ENCODE measurements at places on chromosomes 7 and 10.

DNA sequence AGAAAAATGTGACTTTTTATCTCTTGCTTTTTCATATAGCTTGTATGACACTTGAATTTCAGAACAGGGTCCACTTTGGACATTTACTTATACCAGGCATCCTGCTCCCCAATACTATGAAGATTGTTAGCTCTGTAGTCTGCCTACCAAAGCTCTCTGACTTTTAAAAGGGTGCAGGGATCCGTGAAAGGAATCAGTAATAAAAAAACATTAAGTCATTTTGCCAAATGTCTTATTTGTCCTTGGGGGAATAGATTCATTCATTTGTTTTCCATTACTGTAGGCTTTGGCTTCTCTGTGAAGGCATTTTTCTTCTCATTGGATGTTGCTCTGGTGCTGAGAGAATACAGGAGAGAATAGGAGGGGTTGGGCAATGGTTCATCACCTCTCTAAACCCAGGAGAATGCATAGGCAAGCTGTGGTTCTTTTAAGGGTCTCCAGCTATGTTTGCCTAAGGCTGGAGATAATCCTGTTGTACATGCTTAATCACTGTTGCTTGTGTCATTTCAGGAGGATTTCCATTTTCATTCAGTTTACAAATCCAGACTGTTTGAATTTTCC lies 103.5 kb downstream of the SRI start:
- no peak for DNase-seq

DNA sequence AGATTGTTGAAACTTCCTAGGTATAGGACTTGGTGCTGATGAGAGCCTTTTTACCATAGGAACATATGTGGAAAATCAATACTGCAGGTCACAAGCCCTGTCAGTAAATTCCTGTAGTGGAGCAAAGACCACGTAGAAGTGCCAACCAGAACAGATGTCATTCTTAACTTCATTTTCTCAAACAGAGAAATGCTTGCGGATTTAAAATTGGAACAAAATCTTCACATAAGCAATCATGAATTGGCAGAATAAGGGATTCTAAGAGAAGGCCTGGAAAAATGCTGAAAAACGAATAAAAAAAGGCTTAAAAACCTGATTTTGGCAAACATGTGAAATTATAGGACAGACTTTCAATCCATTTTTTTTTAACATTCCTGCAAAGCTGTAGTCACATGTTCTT lies 80.8 kb upstream of the SMIM30 start:
- no peak for DNase-seq

- DNase-seq = no peak
Observed at GRCh38 chr7:67875558-67875957, 878.9 kb downstream of the TYW1 start.

DNA sequence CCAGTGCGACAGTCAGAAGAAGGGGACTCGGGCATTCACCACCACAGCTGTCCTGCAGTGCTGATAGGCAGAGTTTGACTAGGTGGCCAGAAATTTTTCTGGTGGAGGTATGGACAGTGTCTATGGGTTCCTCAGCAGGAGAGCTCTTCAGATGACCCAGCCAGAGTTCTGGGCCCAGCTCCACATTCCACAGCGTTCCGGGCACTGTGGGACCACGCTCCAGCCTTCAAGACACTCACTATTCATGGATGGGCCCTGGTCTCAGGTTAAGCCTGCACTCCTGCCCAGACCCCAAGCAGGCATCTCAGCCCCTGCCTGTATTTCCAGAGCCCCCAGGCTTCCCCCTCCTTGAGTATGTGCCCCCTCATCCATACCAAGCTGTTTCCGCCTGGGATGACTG lies 497.0 kb upstream of the FOXK1 start:
- no peak for DNase-seq

DNA sequence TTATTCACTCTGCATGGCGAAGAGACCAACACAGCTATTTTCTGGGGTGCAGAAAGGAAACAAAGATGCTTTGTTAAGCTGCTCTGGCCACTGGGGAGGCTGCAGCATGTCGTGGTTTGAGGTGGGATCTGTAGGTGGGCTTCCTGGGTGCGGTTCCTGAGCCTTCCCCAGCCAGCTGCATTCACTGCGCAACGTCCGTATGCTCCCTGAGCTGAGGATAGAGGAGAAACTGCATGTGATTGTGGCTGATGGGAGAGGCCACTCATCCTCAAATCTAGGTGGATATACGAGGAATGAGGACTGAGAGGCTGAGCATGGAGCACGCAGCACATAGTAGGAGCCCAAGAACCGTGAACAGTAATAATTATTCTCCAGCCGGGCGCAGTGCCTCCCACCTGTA lies 9.9 kb upstream of the DNAAF5 start:
- no peak for DNase-seq

GRCh38 chr10:120738658-120739057 lies 112.5 kb upstream of the WDR11 start:
- no peak for DNase-seq

DNA sequence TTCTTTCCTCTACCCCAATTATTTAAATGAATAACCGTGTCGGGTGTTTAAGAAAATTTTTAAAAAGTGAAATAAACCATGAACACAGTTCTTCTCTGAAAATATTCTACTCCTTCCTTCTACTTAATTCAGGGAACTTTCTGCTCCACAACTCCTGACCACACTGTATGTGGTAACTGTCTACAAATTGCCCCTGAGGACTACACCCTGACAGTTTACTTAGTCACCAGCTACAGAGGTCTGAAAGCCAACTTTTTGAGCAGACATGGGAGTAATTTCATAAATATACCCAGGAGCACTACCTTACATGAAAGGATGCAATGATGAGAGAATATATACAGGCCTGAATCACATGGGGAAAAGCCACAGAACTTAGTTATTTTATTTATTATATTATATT lies 523.2 kb upstream of the SORCS1 start:
- no peak for DNase-seq

- DNase-seq = no peak
Observed at GRCh38 chr10:11901833-11902475, 78.8 kb downstream of the PROSER2 start.

DNA sequence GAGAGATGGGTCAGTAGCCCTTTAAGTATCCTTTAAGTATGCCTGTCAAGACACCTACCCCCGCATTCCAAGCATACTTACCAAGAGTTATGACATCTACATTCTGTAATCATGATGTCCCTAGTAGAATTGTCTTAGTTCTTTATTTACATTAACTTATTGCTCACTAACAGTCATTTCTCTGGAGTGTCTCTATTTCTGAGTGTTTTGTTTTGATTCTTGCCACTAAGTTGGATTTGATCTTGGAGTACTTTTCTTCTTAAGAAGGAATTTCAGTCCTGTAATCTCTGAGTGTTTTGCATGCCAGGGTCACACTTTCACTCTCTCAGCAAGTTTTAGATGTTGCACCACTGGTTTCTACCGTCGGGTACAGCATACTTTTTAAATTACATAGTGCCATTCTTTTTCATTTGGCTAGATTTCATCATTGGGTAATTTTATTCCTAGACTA lies 1053.9 kb downstream of the KCNMA1 start:
- DNase-seq = no peak

GRCh38 chr10:73218431-73219191 lies 28.4 kb downstream of the DNAJC9 start:
- DNase-seq = no peak

- no peak for DNase-seq
Observed at GRCh38 chr7:83105948-83106347, 56.7 kb downstream of the PCLO start.

GRCh38 chr10:132360766-132361447 lies 28.9 kb downstream of the LRRC27 start:
- peak; percentile 26 for DNase-seq

DNA sequence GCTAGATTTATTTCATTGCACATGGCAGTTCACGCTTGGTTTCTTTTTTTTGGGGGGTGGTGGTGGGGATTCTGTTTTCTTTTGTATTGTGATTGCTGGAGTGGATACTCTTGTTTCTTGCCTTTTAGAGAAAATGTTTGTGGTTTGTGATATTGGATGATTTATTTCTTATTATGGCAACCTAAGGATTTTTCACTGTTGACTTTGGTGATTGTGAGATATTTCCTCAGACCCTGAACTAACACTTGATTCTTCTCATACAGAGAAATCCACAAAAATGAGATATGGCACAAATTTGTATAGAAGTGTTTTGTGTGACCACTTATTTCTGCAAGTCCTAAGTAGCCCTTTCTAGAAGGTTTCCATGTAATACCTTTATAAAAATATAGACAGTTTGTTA lies 871.1 kb downstream of the LRMDA start:
- DNase-seq = no peak

DNA sequence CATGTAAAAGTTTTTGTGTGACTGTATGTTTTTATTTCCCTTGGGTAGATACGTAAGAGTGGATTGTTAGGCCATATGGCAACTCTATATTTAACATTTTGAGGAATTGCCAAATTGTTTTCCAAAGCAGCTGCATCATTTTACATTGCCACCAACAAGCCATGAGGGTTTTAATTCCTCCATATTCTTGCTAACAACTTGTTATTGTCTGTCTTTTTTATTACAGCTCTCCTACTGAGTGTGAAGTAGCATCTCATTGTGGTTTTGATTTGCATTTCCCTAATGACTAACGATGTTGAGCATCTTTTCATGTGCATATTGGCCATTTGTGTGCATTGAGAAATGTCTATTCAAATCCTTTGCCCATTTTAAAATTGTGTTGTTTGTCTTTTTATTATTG lies 94.9 kb downstream of the CARD11 start:
- DNase-seq = no peak

- DNase-seq = no peak
Observed at GRCh38 chr7:96663457-96663856, 46.2 kb downstream of the SEM1 start.

- no peak for DNase-seq
Observed at GRCh38 chr10:8360365-8360764, 305.9 kb downstream of the GATA3 start.

DNA sequence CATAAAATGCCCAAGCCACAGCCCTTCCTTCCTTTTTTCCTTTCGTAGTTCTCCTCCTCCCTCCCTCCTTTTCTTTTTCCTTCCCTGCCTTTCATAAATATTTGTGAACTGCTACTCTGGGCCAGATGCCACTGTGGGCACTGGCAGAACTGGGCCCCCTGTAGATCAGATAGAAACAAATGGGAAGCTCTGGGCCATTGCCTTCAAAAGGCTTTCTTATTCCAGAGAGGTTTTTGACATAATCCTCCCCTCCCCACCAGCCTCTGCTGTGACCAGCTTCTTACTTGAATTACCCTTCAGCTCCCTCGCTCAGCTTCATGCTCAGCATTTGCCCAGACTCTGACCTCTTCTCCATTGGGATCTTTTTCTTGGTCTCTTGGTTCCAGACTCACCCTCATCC lies 886.8 kb downstream of the LRMDA start:
- DNase-seq = no peak

DNA sequence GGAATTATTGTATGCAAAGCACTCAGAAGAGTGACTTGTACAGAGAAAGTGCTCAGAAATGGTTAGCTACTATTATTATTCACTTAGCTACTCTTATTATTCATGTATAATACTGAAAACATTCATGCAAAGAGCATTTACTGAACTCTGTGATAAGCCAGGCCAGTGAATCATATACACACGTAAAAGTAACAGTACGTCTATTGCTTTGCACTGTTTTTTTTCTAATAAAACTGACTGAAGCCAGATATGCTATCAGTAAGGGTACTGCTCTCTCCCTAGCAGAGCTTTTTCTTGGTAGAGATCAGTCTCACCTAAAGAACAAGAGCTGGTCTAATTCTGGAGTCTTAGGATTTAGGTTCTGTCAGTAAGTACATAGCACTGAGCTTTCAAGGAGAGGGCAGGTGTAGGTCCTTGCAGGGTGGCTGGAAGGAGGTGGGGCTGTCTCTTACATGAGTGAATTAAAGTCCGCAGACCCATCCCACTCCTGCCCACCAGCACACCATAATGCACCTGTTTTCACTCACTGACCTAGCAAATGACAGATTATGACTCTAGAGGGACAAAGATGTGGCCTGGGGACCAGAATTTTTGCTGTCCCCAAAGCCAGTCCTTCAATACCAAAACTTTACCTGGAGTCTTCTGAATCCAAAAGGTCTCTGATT lies 145.9 kb downstream of the ARID5B start:
- DNase-seq = no peak

DNA sequence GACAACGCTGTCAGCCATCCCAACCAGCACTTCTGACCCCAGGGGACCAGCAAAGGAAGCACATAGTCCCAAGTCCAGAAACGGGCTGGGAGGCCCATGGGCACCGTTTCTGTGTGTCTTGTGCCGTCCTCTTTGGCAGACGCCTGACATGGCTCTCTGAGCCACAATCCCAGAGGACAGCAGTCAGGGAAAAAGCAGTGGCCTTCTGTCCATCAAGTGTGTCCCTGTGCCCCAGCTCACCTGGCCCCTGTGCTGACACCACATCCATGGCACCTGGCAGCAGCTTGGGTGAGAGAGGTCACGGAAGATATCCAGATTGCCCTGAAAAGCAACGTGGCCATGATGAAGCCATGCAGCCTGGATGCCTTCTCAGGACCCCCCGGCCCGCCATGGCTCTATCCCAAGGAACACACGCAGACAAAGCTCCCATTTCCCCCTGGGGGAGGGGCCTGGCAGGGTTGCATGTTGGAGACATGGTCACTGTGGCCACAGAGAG lies 38.1 kb upstream of the ANTXRL start:
- DNase-seq = no peak

- DNase-seq = no peak
Observed at GRCh38 chr10:84204122-84204521, 9.8 kb downstream of the CDHR1 start.

DNA sequence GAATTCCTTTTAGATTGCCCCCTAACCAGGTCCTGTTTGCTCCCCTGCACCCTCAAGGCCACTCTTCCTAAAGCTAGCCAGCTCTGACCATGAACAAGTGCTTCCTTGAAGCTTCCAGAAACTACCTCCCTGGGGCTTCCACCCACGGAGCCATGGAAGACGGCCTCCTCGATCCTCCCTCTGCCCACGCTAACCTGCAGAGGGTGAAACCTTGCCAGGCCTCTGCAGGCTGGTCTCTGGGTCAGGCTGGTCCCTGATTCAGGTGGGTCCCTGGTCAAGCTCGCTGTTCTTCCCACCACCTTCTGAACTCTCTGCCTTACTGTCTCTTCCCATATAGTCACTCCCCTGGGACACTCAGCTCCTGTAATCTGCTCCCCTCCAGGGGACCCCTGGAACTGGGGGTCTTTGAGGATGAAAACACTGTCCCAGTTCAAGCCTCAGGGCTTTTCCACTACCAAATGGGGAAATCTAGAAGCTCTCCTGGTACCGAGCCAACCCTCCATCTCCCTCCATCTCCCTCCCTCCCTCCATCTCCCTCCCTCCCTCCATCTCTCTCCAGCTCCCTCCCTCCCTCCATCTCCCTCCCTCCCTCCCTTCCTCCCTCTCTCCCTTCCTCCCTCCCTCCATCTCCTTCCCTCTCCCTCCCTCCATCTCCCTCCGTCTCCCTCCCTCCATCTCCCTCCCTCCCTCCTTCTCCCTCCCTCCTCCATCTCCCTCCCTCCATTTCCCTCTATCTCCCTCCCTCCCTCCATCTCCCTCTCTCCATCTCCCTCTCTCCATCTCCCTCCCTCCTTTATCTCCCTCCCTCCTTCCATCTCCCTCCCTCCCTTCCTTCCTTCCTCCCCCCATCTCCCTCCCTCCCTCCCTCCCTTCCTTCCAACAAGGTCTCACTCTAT lies 2.9 kb downstream of the MLXIPL start:
- DNase-seq = no peak

- no peak for DNase-seq
Observed at GRCh38 chr7:64877714-64878610, 25.1 kb upstream of the ZNF273 start.

GRCh38 chr7:85595750-85596178 lies 408.9 kb upstream of the SEMA3D start:
- DNase-seq = no peak

- DNase-seq = no peak
Observed at GRCh38 chr7:130141161-130141883, 63.9 kb downstream of the TMEM209 start.

GRCh38 chr10:71985542-71986250 lies 21.5 kb downstream of the CHST3 start:
- DNase-seq = no peak

All from stimulated activated CD8-positive, alpha-beta memory T cell treated with anti-CD3 and anti-CD28 coated beads, Interleukin-7, amount 100 ng/mL, for 24 hours (primary cell).